ENCODE measurements at places on chromosomes 7 and 10.

GRCh38 chr10:132541129-132541528, 3.5 kb downstream of the INPP5A start:
- DNase-seq: no peak

- peak; percentile 94 for DNase-seq
These were observed 2.1 kb upstream of the ADAM8 start for GRCh38 chr10:133278577-133279265.

DNA sequence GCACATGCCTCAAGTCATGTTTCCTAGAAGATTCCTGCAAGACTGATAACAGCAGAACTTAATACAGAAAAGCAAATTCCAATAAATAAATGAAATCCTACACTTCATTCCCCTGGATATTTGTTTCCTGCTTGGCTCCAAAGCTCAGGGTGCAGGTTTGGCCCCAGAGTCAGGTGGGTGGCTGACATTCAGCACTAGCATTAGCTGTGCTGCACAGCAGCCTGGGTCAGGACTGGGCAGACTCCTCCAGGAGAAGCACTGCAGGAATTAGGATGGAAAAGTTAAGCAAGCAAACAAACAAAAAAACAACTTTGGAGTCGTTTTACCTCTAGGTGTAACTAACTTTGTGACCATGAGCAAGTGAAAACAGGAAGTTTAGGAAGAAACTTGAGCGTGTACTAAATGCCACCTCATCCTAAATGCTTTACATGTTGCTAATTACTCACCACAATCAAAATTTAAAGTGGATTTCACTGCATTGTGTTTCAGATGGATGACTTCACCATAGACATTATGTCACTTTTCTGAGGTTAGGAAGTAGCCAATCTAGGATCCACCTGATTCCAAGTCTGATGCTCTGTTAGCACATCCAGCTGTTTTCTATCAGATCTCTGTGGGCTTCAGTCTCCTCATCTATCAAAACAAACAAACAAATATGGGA, 239.4 kb downstream of the C7orf25 start:
- no peak for DNase-seq

DNA sequence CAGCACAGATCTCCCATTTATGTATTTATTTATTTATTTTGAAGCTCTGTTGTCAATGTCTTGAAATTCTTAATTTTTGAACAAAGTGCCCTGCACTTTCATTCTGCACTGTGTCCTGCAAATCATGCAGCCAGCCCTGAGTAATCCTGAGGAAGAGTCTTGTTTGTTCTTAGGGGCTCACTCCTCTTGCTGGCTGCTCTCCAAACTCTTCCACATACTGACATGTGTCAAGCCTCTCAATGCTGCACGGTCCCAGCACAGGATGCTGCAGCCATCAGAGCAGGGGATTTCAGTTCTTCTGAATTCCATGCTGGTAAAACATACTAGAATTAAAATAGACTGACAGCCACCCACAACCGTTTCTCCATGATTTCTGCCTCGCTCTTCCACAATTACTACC, 207.2 kb downstream of the PARD3 start:
- no peak for DNase-seq

GRCh38 chr7:98210513-98211220, 572 bp upstream of the BHLHA15 start:
- DNase-seq: no peak

DNA sequence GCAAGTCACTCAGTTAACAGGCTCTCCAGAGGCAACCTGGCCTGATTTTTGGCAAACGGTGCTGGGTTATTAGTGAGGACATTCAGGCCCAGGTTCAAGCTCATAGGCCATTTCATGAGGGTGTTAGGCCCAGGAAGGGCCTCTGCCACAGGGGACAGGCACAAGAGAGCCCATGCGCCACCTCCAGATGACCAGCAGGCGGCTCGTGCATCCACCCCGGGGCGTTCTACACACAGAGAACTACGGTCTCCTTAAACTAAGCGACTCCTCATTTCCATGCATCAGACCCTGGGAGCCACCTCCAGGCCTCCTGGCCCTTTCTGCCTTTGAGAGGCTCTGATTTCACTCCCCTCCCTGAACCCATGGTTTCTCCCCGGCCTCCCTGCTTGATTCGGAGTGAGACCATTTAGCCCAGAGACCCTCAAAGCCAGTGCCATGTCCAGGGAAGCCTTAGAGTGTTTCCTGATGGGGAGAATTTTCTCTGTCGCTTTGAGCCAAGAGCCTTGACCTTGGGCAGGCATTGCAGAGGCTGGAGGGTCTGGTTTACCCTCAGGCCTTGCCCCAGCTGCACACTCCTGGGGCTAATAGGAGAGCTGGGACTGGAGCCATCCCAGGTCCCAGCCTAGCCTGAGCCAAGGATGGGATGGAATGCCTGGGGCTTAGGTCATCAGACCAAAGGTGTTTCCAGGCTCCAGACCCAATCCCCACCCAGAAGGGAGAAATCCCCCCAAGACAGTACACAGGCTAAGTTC, 188.0 kb downstream of the GRID1 start:
- peak; percentile 51 for DNase-seq

GRCh38 chr10:86707505-86707904, 39.2 kb downstream of the LDB3 start:
- DNase-seq: no peak

- DNase-seq: no peak
These were observed 106.6 kb upstream of the CHST15 start for GRCh38 chr10:124200011-124200410.

- no peak for DNase-seq
These were observed at the start of gene TRIM24 for GRCh38 chr7:138460176-138460648. TSS of gene TRIM24 (plus strand) at chr7:138460259. CDS start at chr7:138460549, 290 bp downstream.

DNA sequence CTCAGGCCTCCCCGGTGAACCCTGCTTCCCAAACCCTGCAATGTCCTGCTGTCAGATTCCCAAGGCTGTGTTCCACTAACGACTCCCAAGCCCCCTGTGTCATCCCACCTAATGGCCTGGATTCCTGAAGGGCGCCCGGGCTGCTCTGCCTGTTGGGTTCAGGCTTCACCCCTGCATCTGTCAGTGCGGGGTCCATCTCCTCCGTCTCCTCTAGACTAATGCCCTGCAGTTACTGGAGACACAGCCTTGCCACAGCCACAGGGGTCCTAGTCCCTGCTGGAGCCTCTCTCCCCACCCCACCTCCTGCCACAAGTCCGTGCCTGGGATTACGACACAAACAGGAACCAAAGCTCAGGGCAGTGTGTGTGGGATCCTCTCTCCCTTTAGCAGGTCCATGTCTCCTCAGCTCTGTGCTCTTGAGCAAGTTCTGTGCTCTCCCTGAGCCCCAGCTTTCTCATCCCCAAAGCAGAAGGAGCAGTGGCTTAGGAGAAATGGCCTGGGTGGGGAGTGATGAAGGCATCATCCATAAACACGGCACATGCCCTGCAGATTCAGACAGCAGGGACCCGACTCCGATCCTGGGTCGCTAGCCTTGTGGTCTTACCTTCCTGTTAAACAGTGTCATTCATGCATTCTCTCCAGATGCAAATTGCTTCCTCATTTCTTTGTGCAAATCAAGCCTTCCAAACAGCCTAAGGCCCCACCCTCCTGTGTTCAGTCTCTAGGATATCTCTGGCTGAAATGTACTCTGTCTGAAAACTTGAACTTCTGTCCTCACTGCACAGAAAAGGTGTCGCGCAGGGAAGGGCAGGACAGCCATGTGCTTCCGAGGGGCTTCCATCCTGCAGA, 8.2 kb upstream of the RBP3 start:
- DNase-seq: peak; percentile 30

DNA sequence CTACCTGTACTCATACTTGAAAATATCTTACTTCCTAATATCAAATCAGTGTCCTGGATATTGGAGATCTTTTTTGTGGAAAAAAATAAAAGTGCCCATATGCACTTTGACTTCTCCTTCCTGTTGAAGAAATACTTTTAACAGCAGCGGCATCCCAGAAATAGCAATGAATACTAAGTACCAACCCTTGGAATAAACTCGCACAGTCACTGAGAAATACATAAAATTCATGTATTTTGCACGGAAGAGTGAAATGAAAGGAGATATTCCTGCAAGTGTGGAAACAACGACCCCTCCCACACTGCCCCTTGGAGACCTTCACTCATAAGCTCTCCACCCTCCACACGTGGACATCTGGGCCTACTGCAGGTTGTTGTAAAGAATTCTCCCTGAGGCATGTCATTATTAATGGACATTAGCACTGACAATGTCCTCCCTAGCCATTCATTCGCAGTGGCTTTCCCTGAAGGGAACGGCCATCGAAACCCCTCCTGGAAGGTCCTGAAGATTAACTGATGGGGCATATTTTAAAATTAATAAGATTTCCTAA, 407.6 kb upstream of the PFKP start:
- DNase-seq: no peak

GRCh38 chr7:2276107-2276506, 34.1 kb downstream of the NUDT1 start:
- DNase-seq: no peak

GRCh38 chr10:95346715-95347401, 56.1 kb upstream of the PDLIM1 start:
- no peak for DNase-seq

DNA sequence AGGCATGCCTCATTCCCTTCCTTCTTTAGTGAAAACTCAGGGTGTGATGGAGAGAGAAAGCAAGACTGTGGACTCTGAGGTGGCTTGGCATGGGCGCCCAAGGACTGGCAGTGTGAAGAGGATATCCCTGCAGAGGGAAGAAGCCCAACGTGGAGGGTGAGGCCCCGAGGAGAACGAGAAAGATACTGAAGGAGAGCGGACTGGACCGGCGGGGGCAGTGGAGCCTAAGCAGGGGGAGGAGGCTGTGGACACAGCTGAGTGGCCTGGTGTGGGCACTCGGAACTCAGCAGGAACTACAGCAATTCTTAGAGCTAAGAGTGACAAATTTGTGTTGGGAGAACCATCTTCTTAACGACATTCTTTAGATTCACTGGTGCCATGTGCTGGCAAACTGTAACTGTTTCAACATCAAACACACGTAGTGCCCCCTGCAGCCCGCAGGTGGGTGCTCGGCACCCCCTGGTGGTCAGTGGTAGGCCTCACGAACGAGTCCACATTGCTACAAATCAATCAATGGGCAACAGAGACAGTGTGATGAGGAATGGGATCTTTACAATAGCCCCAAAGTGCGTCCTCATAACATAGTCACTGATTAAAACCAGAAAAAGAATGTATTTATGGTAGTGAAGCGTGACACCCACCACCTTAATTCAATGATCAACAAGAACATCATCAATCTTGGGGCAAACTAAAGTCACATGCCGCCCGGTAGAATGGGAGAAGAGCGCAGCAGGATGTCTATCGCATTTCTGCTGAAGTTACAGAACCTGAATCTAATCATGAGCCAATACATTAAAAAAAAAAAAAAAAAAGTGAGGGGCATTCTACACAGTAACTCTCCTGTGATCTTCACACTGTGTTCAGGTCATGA, 2.0 kb upstream of the SFTPA1 start:
- peak; percentile 63 for DNase-seq
